IMR-90 (cell line): ENCODE measurements at places on chromosomes 3 and 15. TPM values are rescaled to one million over a fixed set of nuclear protein-coding genes. Genes with fewer than 3 reads are reported as not detected.

TRIM71 gene
- total RNA-seq: not detected in 2 replicates

BCL2A1 gene
- 2.5 and 4.5 TPM in 2 replicates for total RNA-seq

SMAD6 gene
- total RNA-seq: 3.6 and 4.8 TPM in 2 replicates

RHOV gene
- total RNA-seq: not detected in 2 replicates

KLHL6 gene
- not detected in 2 replicates for total RNA-seq

ARPIN gene
- 3.9 and 5.6 TPM in 2 replicates for total RNA-seq

DNA sequence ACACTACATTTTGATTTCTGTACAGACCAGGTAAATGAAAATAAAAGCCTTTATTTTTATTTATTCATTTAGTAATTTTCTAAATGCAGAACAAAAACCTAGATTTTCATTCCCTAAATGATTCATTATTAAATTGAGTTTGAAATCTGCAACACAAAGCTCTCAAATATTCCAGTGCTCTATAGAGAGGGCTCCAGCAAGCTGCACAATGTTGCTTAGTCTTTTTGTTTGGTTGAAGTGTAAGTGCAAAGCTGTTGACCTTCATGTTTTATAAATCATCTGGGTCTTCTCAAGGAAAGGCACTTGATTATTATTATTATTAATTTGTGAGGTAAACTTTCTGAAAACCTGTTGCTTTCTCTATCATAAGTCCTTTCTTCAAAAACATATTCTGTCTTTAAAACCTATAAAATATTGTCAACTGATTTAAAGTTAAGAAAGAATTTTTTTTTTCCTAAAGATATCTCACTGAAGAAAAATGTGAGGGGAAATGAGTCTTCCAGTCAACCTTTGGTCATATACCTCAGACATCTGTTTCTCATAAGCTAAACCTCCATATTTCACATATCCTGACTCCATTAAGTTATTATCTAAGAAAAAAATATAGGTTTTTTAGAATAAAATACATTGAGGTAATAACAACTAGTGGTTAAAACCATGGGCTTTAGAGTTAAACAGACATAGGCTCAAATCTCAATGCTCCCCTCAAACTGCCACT lies 100.7 kb downstream of the ZIC4 start:
- peak; percentile 76 for DNase-seq

GRCh38 chr15:70625438-70625837 lies 137.9 kb downstream of the UACA start:
- no peak for DNase-seq

GRCh38 chr3:88133711-88134263 lies 16.0 kb upstream of the C3orf38 start:
- no peak for DNase-seq

GRCh38 chr15:98792117-98792516 lies 143.8 kb downstream of the IGF1R start:
- no peak for DNase-seq

DNA sequence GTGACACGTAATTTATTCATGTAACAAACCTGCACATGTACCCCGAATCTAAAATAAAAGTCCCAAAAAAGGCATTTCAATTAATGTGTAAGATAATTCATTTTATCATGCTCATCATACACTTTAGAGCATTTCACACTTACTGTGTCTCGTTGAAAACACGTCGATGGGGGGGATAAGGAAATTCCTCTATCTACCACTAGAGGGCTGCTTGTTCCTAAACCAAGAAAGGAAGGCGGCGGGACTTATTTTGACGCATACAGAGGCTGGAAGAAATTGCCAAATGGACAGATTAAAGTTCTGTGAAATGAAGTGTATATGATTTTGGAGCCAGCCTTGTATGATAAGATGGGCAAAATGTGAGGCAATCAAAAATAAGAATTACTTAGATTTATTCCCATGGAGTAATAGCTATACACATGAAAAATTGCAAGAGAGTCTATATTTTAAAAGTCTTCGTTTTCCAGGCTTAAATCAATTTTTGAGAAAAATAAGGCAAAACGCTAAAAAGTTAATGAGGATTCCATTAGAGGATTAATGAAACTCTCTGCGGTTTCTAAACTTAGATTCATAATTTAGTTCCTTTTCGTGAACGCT lies 346.8 kb downstream of the CNTN3 start:
- DNase-seq: peak; percentile 63

GRCh38 chr15:70802629-70803028 lies 39.3 kb upstream of the UACA start:
- peak; percentile 91 for DNase-seq

DNA sequence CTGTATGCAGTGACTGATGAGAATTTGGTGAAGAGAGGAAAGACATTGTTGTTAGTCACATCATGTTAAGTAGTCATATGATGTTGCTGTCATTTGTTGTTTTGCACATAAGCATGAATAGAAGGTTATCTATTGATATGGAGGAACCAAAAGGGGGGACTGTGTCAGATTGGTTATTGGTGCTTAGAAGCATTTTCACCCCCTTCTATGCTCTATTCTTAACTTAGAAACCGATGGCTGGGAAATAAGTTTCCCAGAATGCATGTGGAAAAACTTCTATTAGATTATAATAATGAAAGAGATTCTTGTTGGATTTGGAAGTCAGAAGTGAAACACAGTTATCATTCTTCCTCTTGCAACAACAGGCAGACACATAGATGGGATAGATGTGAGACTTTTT lies 33.2 kb upstream of the CADM2 start:
- no peak for DNase-seq

DNA sequence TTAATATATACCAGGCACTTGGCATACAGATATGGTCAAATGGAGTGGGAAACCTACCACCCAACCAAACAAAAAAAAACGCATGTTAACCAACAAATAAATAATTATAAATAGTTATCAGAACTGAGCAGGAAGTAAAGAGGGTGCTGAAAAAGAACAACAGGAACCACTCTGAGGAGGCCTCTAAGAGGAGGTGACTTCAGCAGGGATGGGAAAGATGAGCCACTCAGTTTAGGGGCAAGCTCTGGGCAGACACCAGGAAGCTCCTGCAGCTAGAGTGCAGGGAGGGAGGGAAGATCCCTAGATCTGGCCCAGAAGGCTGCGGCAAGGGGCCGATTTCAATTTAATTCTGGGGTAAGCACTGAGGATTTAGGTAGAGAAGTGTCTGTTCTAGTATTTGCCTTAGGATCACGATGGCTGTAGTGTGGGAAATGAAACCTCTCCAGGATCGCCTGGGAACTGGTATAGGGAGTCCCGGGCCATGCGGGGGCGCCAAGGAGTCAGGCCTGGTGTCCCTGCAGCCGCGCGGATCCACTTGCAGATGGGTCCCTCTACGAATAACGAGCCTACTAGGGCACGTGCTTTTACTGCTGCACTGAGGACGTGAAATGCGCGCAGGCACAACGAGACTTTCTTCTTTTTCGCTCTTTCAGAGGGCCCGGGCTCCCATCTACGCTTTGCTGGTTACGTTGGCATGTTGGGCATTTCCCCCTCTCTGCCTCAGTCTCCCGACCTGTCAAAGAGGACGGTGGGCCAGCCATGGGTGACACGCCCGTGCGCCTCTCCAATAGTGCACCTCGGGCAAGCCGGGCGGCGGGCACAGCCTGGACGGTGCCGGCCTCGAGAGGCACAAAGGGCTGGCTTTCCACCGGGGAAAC lies 1.5 kb upstream of the LIMD1 start:
- DNase-seq: peak; percentile 89

DNA sequence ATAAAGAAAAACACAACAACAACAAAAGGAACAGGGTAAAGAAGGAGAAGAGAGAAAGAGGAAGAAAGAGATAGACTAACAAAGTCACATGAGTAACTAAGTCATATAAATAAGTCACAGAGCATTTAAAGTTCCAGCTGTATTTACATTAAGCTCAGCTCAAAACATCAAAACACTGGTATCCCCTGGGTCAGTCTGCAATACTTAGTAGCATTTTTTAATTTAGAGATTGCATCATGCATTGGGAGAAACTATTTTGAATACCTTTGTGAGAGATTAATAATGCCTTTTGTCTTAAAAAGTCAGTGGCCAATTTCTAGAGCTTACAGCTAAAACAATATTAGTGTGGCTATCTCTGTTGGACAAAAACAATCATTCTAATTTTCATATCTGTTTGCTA lies 78.4 kb downstream of the NEK10 start:
- DNase-seq: peak; percentile 48

- DNase-seq: no peak
Observed at GRCh38 chr15:56532721-56533460, 68.0 kb upstream of the MNS1 start.
